ENCODE measurements at places on chromosomes 4 and X.

DNA sequence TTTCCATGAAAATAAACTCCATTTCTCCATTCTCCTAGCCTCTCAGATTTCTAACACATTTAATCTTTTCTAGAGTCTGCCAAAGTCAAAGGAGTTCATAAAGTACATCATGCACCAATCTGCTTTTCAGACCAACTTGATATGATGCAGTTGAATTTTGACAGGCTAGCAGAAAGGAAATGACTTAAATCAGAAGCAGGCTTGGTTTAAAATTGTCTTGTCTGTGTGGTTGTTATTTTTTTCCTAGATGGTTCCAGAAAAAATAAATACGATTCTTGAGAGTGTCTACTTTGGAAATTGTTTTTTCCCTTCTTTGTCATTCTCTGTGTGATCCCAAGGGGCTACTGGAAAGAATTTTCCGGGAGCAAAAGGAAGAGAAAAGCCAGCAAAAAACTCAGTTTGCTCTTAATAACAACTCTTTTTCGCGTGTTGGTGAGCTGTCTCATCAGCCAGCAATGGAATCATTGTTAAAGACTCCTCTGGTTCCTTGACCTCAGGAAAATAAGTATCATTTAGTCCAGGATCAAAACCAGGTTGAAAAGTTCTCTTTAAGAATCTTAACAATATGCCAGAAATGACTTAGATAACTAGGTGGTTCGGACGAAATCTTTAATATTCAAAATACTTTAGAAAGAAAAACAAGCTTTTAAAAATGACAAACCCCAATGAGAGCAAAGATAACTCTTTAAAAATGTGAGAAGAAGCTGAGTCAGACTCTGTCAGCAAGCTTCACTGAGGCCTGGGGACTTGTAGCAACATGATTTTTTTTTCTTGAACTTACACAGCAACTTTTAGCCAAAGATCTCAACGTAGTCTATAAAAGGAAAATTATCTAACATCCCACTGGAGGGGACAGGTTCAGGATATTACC is 49.7 kb upstream of the GAB1 start:
- no peak for DNase-seq

- DNase-seq: no peak
Observed at GRCh38 chr4:152709675-152710438, 30.1 kb upstream of the TMEM154 start.

- no peak for DNase-seq
Observed at GRCh38 chr4:125719987-125720386, 405.2 kb downstream of the FAT4 start.

GRCh38 chr4:82679531-82679930 is 117.7 kb upstream of the TMEM150C start:
- DNase-seq: no peak

DNA sequence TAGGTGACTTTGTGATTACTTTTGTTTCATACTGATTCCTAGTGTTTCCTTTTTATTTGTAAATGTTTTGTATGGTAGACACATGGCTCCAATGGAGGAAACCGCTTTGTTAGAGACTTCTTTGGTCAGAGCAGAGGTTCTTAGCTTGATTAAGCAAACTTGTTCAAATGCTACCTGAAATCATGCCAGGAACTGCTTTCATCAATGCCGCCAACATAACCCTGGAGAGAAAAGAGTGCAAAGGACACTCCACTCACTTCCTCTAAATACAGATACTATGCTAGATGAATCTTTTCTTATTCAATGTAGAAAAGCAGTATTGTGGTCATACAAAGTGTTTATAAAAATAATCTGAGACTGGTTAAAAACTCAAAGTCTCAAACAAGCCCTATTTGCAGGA is 25.7 kb upstream of the COX7B2 start:
- no peak for DNase-seq

Measured in NCI-H526 (cell line).